GM18507 (cell line): ENCODE measurements at places on chromosomes 7 and 10.

DNA sequence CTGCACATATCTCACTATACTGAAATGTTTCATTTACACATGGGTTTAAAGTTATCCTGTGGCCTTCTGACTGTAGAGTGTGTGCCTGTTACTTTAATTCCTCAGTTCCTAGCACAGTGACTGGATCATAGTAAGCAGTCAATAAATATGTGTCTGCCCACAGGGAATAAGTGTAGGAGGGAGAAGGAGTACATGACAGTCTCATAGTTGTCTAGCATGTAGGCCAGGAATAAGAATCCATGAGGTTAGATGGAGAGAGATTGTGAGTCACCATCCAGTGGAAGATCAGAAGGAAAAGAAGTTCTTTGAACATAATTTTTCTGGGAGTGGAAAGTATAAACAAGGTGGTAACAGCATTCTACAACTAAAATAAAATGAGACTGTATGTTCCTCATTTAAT lies 36.6 kb upstream of the SEMA3A start:
- no peak for DNase-seq

GRCh38 chr10:35127289-35127891 lies 744 bp downstream of the CREM start:
- DNase-seq: no peak

GRCh38 chr7:41238851-41239331 lies 464.0 kb downstream of the INHBA start:
- no peak for DNase-seq

- no peak for DNase-seq
These were observed 60.2 kb downstream of the LRRC18 start for GRCh38 chr10:48879451-48879850.

DNA sequence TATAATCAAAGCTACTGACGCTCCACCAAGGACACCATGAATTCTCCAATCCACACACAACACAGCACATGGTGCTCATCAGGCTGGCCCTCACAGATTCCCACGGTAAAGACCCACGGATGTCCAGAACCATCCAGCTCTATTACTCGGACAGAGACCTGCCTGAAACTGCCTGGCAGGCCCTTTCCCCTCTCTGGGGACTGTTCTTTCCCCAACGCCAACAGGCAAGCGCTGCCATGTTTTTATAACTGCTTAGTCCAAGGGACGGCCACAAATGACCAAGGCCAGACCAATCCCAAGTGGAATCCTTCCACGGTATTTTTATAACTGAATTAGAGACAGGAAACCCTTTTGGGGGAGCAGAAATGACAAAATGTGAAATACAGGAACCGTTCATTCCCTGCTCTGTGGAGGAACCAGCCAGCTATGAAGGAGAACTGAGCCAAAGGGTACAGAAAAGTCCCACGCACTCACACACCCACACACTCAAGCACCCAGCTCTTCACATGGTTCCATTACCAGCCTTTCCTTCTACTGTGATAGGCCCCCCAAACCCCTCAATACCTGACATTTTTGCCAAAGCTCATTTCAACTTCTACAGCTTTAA lies 4.1 kb downstream of the PIP4K2A start:
- DNase-seq: no peak

DNA sequence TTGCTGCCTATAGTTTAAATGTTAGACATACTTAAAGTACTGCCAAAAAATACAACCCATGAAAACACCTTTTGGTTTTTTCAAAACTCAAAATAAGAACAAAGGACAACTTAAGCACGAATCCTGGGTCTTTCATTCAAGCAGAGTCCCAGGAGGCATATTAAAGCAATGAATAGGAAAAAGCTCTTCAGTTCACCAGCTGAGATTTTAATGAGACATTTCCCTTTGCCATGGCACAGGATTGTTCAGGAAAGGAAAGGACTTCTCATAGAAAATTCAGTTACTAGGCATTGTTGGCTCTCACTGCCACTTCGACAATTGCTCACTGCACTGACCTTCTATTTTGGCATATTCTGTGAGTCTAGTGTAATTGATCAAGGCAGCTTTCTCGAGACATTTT lies 133.5 kb upstream of the FEZF1 start:
- no peak for DNase-seq

- no peak for DNase-seq
These were observed 160.6 kb downstream of the ST7 start for GRCh38 chr7:117113871-117114270.

DNA sequence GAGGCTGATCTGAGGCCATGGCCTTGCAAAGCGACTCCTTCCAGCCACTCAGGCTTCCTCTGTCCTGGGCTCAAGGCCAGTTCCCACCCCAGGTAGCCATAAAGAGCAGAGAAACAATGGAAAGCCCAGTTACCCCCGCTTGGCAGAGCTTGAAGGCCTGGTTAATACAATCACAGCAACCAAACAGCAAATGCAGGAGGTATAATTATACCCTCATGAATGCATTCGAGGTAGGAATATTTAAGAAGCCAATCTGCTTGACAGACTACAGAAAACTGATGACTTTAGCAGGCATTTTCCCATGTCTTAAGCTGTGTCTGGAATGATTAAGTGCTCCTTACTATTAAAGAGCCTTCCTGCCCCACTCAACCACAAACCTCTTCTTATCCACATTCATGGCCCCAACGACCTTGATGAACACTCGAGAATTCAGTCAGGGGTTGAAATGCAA lies 114.1 kb upstream of the MACROH2A2 start:
- no peak for DNase-seq
